LHCN-M2 (cell line): ENCODE measurements at places on chromosomes 2 and 18. TPM values are rescaled to one million over a fixed set of nuclear protein-coding genes. Genes with fewer than 3 reads are reported as not detected.

DNA sequence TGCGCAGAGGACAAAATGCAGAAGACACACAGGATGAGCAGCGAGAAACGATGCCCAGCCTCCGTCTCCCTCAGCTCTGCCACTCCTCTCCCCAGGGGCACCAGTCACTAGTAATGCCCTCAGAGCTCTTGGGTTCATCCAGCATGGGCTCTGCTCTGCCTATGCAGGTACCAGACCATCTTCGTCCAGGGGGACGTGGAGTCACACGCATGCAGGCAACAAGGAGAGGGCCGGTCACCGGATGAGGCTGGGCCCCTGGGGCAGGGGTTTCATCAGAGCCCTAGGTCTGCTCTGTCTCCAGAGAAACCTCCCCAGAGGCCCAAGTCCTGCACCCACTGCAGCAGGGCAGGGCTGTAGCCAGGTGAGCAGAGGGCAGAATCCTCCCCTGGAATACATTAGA lies 23.9 kb downstream of the RAB31 start:
- DNase-seq = no peak

GRCh38 chr2:877747-878146 lies 72.9 kb upstream of the SNTG2 start:
- no peak for DNase-seq

DNA sequence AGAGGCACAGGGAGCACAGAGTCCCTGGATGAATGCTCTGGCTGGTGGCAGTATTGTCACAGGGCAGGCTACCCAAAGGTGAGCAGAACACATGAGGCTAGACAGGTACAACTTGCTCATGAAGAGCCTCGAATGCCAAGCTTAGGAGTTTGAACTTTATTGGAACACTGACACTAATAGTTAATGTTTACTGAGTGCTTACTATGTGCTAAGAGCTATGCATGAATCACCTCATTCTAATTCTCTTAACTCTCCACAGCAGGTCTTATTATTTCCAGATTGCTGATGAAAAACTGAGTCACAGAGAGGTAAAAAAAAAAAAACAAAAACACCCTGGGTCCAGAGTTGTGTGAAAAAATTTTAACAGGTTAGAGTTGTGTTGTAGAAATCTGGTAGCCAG lies 6.1 kb upstream of the EMX1 start:
- no peak for DNase-seq

DNA sequence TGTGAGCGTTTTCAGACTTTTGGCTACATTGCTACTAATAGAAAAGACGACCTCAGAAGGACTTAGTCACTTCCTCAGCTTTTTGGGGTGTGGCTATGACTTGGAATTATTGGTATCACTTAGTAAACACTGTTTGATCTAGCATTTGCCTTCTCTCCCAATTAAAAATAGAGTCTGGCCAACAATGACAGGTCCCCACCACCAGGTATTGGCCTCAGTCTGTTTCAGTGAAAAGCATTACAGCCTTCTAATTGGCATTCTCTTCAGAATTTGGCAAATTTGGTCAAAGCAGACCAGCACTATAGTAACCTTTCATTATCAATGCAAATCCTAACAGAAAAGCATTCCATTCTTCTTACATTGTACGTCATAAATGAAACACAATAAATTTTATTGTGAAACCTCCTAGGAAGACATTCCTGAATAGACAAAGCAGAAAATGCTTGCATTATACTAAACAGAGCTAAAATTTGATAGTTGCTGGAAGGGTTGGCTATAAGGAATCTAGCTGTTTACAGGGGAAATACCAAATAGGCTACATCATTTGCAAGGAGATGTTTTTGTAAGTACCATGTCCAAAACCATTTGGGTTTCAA lies 613.9 kb downstream of the IRS1 start:
- DNase-seq = peak; percentile 84

DNA sequence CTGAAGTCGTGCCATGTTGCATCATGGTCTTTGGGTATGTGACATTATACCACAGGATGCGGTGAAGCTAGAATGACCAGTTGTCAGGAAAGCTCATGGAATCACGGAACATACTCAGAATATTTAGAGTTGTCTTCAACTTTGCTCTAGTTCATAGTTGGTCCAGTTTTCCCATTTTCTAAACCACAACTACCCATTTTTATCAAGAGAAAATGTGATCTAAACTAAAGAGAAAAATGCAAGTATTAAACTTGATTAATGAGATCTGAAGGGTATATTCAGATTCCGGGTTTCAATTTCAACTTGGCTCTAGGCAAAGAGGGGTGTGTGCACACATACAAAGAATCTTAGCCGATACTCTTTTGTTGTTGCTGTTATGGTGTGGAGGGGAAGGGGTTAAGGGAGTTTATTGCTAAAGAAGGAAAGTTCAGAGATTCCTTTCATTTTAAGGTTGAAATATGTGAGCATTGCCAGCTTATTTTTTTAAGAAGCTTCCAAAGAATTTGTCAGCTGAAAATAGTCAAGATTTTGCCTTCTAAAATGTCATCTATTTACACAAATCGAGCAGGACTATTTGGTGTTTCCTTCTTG lies 516.6 kb upstream of the ZEB2 start:
- DNase-seq = peak; percentile 95

DNA sequence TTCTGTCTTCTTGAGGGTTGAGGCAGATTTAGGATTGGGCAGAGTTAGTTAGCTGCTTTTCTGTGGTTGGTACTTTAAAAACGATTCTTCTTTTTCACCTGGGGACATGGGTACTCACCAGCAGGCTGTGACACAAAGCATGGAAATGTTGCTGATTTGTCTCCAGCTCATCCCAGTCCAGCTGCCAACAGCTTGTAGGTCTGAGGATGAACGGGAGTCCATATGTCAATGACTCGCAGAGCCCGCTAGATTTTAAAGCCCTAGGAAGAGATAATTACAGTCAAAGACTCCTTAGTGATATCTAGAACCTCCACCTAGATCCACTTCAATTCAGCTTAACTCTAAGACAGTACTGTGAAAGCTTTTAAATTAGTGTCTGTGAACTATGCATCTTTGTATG lies 20.8 kb downstream of the DOK1 start:
- no peak for DNase-seq

The CHRND gene
- 1.1 and 7.1 TPM in 2 replicates for total RNA-seq
